ENCODE measurements at places on chromosomes 16 and 17.

DNA sequence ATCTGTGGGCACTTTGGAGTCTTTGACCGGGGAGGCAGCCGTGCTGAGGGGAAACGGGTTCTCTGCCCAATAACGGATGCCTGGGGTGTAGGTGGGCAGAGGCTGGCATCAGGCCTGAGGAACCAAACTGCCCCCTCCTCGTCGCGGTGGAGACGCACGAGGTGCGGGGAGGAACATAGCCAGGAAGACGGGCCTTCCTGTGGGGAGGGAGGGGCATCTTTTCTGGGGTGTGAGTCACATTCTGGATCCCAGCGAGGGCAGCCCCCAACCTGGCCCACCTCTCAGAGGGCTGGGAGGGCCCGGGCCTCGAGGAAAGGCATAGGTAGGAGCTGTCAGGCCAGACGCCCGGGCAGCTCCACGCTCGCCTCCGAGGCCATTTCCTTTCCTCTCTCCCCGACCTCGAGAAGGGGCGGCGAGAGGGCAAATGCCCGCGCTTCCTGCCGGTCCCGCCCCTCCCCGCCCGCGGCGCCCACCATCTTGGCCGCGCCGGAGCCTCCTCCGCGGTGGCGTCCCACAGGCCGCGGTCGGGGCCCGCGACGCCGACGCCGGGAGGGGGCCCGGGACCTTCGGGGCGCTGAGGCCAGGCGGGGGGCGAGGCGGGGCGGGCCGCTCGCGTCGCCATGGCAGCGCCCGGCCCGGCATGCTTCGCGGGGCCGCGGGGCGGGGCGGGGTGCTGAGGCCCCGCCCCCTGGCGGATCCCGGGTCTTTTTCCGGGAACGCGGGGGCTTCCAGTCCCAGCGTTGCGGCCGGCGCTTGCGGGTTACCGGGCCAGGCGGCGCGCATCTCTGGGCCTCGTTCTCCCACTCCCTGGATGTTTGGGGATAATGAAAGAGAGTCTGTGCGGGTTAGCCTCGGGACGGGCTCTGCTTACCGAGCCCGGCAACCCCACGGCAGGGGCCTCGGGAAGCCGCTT is 13.2 kb downstream of the RAI1 start:
- DNase-seq, result peak; percentile 64

DNA sequence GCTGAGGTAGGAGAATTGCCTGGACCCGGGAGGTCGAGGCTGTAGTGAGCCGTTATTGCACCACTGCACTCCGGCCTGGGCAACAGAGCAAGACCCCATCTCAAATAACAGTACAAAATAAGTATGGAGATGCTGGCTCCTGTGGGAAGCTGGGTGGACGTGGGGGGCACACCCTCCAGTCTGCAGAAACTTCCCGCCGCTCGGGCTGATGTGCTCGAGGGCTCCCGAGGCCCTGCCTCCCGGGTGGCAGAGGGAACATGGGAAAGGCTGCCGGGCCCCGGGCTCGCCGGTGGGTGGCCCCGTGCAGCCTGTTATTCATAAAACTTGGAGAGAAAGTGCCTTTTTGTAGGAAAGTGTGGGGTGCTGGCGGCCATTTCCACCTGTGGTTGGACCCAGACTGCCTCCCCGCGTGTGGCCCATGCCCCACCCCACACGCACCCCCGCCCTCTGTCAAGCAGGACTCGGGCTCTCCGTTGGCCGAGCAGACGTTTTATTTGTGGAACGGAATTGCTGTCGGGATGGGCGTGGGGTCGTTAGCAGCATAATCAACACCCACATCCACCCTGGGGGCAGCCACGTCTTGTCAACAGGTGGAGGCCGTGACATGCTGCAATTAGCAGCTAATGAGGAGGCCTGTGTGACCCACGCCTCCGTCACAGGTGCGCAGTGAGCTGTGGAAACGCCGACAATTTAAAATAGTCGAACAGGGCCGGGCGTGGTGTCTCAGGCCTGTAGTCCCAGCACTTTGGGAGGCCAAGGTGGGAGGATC is 7.4 kb upstream of the CIAO3 start:
- no peak for DNase-seq

GRCh38 chr17:77857613-77858012 is 100.9 kb upstream of the TNRC6C start:
- no peak for DNase-seq

DNA sequence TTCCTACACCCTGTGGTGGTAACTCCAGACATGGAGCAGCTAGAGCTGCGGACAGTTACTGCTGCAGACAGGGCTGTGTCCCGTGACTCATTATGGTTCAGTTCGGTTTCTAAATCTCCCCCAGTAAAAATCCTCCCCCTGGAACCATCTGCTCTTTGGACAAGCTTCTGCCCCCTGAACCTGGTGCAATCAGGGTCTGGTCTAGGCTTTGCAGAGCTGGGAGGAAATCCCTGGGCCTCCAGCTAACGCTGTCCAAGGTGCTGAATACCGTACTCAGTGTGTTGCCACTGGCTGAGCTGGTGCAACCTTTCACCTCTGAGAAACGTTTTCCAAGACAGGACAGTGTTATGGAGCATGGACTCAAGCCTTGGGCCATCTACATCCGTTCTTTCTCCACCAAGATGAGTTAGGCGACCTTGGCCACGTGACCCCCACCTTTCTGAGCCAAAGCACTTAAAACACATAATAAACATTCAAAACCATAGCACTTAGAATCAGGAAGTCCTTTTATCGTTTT is 142.0 kb downstream of the CPPED1 start:
- DNase-seq, result peak; percentile 10

- DNase-seq, result no peak
Measured at GRCh38 chr17:4584101-4584916, at the start of gene SMTNL2. TSS of gene SMTNL2 (plus strand) at chr17:4584529. CDS start at chr17:4584606, 77 bp downstream.

- no peak for DNase-seq
Measured at GRCh38 chr17:34166352-34166751, 88.7 kb upstream of the CCL2 start.

- no peak for DNase-seq
Measured at GRCh38 chr17:44969144-44969780, 1.2 kb upstream of the C1QL1 start.

- no peak for DNase-seq
Measured at GRCh38 chr16:17607075-17607509, 136.3 kb upstream of the XYLT1 start.

DNA sequence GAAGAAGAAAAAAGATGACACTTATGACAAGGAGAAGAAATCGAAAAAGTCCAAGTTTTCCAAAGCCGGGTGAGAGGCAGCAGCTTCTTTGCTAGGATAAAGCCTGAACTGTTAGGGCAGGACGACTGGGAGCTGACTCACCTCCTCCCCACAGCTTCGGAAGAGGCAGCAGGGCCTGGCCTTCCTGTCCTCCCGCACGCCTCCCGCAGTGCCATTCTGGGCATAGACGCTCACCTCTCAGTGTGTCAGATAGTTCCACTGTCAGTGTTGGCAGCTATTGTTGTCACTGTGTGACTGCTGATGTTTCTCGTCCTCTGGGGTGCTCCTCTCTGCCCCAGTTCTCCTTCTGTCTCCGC is 12.6 kb downstream of the UBN1 start:
- DNase-seq, result no peak

DNA sequence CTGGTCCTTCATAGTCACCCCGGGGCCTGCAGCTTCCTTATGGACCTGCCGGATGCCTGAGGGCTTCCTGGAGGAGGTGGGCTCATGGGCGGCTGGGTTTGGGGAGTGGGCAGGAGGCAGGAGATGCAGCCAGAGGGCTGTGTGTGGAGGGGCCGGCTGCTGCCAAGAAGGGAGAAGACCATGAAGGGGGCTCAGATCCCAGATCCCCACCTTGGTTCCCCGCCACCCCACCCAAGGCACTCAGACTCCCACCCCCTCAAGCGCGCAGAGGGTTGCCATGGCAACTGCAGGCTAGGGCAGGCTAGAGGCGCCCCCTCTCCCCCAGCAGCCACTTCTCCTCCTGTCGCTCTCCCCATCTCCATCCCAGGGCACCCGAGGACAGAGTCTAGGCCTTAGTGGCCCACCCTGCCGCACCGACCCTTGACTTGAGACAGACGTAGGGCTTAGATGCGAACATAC is 104.5 kb downstream of the CRLF3 start:
- no peak for DNase-seq

- peak; percentile 13 for DNase-seq
Measured at GRCh38 chr17:68314916-68315535, 23.7 kb downstream of the ARSG start.

GRCh38 chr17:534071-534691 is 180.5 kb downstream of the VPS53 start:
- DNase-seq, result no peak

DNA sequence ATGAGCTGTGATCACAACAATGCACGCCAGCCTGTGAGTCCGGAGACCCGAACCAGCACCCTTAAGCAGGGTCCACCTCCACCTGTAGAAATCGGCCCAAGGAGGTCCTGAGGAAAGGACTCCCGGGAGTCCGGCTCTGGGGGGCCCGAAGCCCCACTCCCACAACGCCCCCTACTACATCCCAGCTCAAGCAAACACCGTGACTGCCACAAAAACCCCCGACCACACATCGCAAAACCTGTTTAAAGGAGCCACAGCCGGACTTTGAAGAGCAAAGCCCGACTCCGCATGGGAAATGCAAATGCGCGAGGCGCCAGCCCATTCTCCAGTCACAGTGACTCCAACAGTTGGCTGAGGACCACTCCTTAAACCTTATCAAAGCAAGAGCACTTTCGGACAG is 682.4 kb downstream of the KCNJ18 start:
- no peak for DNase-seq

DNA sequence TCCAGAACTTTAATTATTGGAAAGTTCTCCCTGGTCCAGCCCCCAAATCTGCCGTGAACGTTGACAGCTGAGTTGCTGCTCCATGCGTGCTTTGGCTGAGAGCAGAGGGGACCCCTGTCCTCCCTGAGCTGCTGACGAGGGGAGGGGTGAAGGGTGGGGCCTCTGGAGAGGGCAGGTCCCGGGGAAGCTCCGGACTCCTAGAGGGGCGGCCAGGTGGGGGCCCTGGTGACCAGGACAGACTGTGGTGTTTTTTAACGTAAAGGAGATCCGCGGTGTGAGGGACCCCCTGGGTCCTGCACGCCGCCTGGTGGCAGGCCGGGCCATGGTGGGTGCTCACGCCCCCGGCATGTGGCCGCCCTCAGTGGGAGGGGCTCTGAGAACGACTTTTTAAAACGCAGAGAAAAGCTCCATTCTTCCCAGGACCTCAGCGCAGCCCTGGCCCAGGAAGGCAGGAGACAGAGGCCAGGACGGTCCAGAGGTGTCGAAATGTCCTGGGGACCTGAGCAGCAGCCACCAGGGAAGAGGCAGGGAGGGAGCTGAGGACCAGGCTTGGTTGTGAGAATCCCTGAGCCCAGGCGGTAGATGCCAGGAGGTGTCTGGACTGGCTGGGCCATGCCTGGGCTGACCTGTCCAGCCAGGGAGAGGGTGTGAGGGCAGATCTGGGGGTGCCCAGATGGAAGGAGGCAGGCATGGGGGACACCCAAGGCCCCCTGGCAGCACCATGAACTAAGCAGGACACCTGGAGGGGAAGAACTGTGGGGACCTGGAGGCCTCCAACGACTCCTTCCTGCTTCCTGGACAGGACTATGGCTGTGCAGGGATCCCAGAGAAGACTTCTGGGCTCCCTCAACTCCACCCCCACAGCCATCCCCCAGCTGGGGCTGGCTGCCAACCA is at the start of gene MC1R:
MC1R (plus strand) TSS at position 410 of the 895 bp plus-strand sequence; CDS start at position 807, 397 bp downstream.
- no peak for DNase-seq

DNA sequence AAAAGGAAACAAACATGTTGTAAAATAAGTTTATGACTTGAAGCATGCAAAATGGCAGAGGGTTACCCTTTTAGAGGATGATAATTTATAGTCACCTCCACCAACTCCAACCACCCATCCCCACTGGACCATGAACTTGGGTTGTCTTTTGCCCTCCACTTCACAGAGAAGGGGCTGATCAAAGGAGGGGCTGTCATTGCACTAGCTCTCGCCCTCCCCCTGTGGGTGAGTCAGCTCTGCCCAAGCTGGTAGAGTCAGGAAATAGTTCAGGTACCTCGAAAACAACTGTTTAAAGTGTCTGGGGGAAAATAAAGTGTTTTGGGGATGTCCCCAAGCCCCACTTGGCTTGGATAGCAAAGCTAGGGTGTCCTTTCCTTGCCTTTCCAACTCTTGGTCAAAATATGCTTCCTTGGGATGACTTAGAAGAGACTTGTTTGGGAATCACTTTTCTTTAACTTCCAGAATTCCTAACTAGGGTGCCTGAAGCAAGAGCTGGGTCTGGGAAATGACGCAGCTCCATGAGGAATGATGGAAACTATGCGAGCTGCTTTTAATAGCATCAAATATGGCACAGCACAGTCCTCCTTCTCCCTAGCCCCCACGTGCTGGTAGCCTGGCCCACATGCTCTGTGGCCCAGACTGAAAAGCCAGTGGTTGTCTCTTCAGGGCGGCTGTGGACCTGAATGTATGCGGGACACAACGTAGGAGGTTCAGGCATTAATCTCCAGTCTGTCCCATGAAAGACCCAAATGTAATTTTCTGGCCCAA is 40.7 kb downstream of the TBX4 start:
- DNase-seq, result no peak

- DNase-seq, result no peak
Measured at GRCh38 chr17:7216242-7217112, 3.2 kb downstream of the DLG4 start.

DNA sequence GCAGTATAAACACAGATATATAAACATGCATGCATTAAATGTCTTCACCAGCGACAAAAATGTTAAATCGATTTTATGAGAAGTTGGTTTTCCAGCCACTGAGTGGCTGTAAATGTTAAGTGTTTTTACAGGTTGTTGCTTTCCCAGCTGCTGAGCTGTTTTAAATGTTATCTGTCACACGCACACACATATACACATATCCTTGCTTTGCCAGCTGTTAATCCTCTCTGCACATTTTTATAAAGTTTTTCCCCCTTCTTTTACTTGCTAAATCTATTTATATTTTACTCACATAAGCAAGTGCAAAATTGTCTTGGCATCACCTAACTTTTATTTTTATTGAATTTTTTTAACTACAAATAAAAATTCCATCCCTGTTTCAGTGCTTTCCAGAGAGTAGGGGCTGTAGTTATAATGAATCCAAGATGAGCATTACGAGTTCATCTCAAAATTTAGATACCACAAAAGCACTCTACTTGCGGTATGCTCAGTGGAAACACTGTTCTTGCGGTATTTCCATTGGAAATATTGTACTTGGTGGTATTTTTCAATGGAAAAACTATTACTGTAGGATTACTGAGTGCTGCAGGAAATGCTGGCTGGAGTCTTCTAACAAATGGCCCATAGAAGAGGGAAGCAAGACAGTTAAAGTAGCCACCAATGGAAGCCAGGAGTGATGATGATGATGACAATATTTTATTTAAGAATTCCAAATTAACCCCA is 124.9 kb upstream of the KCNJ16 start:
- DNase-seq, result no peak

GRCh38 chr16:87784812-87785211 is 19.0 kb upstream of the KLHDC4 start:
- DNase-seq, result no peak

GRCh38 chr16:81136390-81137335 is 40.5 kb upstream of the GCSH start:
- no peak for DNase-seq
